Stimulated activated CD8-positive, alpha-beta memory T cell treated with anti-CD3 and anti-CD28 coated beads, Interleukin-2, amount 100 ng/mL, for 1 hour (primary cell): ENCODE measurements at places on chromosomes 16 and 17.

DNA sequence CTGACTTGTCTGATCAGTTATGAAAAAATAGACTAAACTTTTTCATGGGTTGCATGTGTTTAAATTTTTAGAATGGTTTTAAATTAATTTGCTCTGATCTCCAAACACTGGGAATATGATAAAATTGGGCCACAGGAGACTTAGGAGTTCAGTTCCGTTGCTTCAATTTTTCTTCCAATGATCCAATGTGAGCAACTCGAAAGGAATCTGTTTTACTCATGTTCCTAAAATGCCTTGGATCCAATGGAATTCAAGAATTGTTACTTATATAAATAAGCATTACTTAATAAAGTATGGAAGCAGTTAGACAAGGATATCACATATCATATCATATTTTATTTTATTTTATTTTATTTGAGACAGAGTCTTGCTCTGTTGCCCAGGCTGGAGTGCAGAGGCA, 56.0 kb upstream of the NACA2 start:
- DNase-seq = no peak

GRCh38 chr17:20291853-20292252, 175.5 kb downstream of the LGALS9B start:
- DNase-seq = no peak

DNA sequence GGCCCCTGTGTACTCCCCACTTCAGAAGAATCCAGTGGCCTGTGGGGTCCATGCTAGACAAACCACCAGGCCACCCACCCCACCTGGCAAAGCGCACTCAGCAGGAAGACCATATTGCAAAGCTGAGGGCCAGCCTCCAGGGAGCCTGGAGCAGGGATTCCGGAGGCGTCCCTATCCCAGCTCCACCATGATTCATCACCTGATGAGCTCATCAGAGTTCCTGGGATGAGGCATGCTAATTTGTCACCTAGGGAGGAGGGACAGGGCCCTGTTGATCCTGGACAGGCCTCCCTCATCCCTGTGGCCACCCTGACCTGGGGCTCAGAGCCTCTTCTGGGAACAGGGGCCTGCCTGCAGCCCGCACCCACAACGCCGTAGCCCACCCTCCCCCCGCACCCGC, 131.6 kb upstream of the PLCG2 start:
- no peak for DNase-seq

DNA sequence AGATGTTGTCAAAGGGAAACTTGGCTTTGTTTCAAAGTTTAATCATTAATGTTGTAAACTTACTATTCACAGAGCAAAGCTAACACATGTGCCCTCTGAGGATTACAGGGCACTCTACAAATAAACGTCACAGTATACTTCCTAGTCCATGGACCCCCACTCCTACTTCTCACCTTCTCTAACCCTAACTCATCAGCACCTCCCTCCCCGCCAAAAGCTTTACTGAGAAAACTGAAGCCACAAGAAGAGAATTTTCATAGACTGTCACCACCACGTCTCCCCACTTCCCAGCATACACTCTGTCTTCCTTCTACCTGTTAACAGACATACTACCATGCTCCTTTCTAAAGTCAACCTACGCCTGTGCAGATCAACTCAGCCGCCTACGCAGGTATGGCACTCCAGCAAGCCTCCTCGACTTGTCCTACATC, 29.0 kb downstream of the HELZ start:
- no peak for DNase-seq

- DNase-seq = no peak
These were observed 26.2 kb upstream of the CCL1 start for GRCh38 chr17:34389126-34389750.

- DNase-seq = no peak
These were observed 4.4 kb downstream of the MAP3K3 start for GRCh38 chr17:63626551-63627180.

GRCh38 chr16:67456391-67457081, 24.4 kb downstream of the ATP6V0D1 start:
- DNase-seq = no peak
